ENCODE measurements at places on chromosomes 4 and X.

- DNase-seq = no peak
These were observed 815.4 kb upstream of the PCDH10 start for GRCh38 chr4:132333724-132334047.

DNA sequence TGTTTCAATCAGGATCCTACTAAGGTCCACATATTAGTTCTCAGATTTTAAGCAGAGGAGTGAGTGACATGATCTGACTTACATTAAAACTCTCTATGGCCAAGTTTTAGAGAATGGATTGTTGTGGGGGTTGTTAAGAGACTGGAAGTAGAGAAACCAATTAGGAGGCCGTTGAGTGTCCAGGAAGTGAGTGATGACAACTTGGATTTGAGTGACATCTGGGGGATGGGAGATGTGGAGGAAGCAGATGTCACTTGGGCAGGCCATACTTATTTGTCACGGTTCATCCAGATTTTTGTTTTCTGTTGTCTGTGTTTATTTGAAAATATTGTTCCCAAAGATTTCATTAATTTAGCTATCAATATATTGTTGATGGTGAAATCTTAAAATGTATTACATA, 28.3 kb downstream of the ADD1 start:
- DNase-seq = no peak

DNA sequence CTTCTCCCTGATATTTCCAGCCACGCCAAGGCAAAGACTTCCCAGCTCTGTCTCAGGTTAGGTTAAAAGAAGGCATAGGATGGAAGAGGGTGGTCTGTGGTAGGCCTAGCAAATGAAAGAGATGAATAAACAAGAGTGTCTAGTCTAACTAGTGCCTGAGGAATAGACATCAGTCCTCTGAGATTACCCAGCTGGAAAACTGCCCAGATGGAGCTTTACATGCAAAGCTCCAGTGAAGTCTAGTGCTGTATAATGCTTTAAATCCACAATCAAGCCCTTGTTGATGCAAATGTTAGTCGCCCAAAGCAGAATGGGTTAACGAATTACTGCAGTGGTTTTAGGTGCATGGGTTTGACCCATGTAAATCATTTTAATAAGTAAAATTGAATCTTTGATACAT, 24.8 kb upstream of the GUCY1B1 start:
- no peak for DNase-seq

GRCh38 chrX:139844163-139844562, 88.7 kb downstream of the ATP11C start:
- DNase-seq = no peak

DNA sequence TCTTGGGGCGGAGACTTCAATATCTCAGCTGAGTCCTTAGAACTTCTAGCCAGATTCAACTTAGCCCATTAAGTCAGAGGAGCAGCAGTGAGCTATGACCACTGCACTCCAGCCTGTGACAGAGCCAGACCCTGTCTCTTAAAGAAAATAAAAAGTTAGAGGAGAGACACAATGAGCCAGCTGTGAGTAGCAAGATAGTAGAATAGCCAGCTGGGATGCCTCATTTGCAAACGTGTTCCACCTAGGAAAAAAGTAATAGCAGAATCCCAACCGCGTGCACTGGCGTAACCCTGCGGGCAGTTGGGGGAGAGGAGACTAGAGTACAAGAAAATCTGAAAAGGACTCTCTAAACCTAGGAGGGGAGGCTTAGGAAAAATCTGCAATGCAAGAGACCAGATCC, 133.2 kb upstream of the ANXA3 start:
- no peak for DNase-seq

DNA sequence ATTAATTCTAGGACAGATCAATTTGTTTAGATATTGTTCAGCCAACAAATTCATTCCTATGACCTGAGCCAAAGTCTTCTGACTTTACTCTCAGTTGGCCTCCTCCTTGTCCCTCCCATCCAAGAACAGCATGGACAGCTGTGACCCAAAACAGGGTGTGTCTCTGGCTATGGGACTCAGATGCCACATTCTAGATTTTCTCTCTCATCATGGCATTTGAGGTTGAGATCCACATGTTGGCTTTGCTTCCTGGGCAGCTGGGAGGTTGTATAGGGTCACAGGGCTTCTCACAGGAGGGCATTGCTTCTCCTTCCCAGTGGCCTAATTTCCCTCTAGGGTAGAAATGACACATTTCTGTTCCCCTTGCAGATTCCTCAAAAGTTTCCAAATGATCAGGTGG, 22.6 kb upstream of the EGF start:
- no peak for DNase-seq

DNA sequence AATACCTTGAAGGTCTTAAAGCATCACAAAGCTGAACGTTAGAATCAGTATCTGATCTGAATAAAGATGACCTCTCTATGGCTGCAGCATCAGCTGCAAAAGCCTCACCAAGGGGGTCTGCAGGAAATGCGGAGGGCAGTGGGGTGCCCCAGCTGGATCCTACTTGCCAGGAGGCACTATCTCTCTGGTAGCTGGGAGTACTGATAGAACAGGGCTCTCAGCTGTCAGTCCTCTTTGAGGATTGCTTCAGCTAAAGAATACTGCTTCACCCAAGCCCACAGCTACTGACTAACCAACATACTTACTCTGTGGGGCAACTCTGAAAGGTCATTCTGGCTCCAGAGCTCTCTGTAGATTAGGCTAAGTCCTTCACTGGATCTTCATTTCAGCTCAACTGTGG, 112.5 kb upstream of the ZFP42 start:
- no peak for DNase-seq

- DNase-seq = no peak
These were observed 1905.4 kb downstream of the C4orf33 start for GRCh38 chr4:131001371-131001770.
